ENCODE measurements at places on chromosomes 6 and 20.

- DNase-seq, result no peak
Observed at GRCh38 chr6:113595911-113596376, 261.2 kb upstream of the MARCKS start.

DNA sequence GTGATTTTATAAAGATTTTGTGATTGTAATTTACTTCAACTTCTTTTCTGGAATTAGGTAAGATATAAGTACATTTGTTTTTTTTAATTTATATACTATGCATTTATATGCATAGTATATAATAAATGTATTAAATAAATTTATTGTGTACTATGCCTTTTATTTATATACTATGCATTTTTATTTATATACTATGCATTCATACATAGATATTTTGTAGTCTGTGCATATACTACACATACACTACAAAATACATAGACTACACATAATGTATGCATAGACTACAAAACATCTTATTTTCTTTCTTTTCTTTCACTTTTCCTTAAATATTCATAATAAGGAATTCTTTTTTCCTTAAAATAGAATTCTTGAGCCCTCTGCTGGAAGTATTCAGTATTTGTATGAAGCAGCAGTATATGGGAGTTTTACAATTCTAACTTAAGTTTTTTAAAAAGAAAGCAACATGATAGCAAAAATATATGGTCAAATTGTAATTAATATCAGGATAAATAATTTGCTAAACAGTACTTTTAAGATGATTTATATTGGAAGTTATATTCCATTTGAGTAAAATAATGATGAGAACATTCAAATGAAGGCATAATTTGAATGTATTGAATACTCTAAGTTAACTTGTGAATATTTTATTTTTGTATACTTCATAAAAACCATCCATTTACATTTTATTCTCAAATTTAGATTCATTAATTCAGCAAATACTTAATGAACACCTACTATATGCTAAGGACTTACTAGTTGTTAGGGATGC, 129.3 kb downstream of the KLHL32 start:
- DNase-seq, result no peak

DNA sequence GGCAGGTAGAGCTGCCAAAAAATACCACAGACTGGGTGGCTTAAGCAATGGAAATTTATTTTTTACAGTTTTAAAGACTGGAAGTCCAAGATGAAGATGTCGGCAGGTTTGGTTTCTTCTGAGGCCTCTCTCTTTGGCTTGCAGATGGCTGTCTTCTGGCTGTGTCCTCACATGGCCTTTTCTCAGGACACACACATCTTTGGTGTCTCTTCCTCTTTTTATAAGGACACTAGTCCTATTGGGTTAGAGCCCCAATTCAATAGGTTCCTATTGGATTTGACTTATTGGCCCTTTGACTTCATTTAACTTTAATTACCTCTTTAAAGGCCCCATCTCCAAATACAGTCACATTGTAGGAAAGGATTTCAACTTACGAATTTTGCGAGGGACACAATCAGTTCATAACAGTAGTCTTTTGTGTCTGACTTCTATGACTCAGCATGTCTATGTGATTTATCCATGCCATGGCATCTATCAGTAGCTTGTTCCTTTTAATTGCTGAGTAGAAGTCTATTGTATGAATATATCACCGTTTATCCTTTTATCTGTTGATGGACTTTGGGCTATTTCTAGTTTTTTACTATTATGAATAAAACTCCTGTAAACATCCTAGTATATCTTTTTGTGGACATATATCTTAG, 11.0 kb upstream of the TCP11 start:
- no peak for DNase-seq

DNA sequence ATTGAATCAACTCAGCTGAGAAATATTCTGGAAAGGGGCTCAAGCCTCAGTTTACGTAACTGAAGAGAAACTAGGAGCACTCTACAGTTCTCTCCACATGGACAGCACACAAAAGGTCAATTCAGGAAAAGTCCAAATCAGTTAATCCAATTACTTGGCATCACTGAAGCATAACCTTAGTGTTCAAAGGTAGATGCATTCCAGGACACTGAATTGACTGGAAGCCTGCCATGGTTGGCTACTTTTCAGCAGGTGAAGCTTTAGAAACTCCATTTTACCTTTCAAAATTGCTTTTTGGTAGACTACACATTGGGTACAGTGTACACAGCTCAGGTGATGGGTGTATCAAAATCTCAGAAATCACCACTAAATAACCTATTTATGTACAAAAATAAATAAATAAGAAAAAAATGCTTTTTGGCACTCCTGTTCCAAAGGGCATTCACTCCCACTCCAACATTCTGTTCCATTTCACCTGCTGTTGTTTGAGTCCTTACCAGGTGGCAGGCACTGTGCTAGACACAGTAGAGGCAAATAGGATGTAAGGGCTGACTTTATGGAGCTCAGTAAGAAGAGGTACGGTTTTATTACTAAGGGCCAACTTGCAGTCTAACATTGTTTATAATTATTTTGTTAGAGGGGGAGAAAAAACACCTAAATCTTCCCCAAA, 153.4 kb downstream of the FAXC start:
- no peak for DNase-seq

DNA sequence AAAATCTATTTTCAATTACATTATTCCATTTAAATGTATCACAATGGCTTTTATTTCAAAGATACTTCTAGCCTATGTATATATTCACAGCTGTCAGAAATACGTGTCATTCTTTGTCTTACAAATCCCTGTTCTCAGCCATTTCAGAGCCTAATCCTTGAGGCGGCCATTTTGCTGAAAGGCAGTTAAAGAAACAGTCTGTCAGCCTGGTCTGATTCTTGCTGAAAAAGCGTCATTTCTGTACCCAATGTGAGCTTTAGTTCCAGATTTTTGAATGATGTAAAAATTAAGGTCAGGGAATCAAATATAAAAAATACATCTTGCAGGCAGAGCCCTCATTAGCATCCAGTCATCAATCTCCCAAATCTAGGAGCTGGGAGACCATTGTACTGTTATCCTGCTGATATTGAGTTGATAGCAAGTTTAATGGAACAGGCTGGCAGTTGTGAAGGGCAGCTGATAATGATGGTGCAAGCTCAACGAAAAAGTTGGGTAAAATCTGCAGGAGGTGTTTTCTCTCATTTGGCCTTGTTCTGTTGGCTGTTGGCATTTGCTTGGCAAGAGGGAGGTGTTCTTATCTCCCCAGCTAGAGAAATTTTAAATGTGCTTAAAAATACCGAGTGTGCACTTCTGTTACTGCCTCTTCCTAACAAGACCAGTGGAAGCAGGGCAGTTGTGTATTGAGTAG, 314.8 kb downstream of the SOX4 start:
- DNase-seq, result no peak

- DNase-seq, result no peak
Observed at GRCh38 chr6:5025911-5026819, 22.3 kb upstream of the RPP40 start.

DNA sequence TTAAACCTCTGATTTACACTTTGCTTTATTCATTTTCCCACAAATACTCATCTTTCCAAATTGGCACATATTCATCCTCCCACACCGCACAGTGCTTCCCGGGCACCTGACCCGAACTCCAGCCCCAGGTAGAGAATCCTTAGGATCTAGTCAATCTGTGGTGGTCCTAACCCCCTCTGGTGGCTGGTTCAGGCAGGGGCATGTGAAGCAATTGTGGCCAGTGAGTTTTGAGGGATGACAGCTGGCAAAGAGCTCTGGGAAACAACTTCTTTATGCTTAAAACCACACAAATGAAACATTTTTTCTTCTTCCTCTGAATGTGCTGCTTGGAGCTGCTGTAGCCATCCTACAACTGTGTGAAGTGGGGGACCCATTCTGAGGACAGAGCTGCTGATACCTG, 54.7 kb downstream of the ELOVL5 start:
- DNase-seq, result peak; percentile 60

- DNase-seq, result no peak
Observed at GRCh38 chr20:62179162-62179504, 3.7 kb upstream of the MTG2 start.

DNA sequence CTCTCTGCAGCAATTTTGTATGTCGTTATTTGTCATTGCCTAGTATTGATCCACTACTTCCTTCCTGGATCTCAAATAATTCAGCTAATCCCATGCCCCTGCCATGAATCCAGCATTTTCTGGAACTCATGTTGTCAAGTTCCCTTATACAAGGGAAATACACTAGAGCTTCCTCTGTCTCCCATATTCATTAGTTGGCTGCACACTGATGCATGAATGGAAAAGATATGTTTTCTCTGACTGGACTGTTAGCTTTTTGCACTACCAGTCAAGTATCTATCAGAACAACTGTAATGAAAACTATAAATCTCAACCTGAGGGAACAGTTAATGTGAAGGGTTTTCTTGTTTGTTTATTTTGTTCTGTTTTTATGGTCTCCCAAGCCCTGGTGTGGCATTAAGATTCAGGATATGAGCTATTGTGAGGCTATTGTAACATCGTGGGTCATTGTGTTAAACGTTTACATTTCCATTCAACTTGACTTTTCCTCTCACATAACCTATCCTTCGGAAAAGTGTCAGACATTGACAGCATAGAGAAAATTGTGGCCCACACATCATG, 102.5 kb upstream of the FAM8A1 start:
- DNase-seq, result no peak

DNA sequence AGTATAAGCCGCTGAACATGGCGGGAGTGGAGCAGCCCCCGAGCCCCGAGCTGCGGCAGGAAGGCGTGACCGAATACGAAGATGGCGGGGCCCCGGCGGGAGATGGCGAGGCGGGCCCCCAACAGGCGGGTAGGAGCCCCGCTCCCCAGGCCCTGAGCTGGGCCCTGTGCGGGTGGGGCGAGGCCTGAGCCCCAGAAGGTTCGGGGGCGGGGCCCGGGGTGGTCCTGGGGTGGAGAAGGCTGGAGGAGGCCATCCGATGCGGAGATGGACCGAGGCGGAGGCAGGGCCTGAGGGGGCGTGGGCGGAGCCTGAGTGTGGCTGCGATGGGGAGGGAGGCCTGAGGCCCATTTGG, 7.1 kb downstream of the L3MBTL1 start:
- DNase-seq, result no peak

DNA sequence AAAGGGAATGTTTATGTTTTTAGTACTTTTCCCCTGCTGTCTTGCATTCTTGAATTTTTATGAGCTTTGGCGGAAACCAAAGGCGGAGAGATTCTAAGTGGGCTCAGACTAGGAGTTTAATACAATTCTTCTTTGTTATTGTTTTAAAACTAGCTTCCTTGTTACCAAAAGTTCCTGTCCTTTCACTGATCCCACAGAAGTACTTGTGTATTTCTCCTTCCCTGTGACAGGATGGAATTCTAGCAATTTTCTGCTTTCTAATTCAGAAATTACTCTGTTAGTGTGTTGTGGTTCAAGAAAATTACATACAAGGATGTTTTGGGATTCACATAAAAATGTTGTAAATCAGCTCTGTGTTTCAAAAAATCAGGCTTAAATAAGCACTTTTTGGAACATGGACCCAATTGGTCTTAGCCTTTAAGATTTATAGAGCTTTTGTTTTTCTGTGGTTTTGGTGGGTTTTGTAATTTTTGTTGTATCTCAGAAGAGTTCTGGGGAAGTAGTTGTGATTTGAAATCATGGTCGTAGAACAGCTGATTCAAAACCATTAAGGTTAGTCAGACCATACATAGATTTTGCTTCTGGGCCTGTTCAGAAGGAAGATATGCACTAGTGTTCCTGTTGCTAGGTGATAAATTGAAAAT, 17.6 kb upstream of the CTAGE9 start:
- no peak for DNase-seq

All from B cell (primary cell).